ENCODE measurements at places on chromosomes 6 and 20.
A peak's percentile ranks its signal among the peaks of the same experiment; 100 is the strongest.

DNA sequence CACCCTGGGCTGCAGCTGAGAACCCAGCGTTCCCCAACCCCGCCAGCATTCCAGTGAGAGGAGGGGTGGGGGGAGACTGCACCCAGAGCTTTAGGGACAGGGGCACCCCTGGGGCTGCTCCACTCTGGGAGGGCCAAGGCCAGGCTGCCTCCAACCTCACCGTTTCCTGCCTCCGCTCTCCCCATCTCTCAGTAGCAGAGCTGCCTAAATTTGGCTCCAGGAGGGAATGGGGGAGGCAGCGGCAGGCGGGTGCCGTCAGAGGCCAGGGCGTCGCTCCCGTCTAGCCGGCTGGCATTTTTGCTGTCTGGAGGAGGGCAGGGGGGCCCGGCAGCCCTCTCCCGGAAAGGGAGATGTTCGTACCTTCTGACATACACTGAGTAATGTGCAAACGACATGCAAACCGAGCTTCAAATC, 46.6 kb downstream of the NOL4L start:
- DNase-seq = peak; percentile 56

DNA sequence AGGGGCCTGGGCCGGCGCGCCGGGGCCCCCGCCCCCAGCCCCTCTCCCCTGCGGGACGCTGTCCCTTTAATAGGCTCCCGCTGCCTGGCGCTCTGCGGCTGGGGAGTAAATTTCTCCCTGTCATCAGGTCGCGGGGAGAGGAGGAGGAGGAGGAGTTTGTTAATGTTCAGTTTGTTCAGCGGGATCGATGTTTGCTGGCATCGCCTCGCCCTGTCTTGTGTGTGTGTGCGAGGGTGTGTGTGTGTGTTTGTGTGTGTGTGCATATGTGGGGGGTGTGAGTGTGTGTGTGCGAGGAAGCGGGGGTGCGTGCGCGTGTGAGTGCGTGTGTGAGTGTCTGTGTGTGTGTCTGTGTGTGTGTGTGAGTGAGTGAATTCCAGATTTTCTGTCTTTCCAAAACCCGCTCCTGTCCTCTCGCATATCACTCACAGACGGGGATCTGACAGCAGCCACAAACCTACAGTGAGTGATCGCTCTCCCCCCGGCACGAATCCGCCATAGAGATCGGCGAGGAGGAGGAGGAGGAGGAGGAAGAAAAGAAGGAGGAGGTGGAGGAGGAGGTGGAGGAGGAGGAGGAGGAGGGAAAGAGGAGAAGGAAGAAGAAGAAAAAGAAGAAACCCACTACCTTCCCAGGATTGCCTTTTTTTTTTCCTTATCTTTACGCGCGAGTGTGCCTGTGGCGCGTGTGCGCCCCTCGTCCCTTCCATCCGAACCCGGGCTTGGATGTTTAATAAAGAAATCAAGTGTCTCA, at the start of gene TSHZ2:
Gene TSHZ2 (plus strand): TSS at position 169 of the 748 bp plus-strand sequence. CDS start 936 bp downstream, outside the sequence.
- peak; percentile 82 for DNase-seq

DNA sequence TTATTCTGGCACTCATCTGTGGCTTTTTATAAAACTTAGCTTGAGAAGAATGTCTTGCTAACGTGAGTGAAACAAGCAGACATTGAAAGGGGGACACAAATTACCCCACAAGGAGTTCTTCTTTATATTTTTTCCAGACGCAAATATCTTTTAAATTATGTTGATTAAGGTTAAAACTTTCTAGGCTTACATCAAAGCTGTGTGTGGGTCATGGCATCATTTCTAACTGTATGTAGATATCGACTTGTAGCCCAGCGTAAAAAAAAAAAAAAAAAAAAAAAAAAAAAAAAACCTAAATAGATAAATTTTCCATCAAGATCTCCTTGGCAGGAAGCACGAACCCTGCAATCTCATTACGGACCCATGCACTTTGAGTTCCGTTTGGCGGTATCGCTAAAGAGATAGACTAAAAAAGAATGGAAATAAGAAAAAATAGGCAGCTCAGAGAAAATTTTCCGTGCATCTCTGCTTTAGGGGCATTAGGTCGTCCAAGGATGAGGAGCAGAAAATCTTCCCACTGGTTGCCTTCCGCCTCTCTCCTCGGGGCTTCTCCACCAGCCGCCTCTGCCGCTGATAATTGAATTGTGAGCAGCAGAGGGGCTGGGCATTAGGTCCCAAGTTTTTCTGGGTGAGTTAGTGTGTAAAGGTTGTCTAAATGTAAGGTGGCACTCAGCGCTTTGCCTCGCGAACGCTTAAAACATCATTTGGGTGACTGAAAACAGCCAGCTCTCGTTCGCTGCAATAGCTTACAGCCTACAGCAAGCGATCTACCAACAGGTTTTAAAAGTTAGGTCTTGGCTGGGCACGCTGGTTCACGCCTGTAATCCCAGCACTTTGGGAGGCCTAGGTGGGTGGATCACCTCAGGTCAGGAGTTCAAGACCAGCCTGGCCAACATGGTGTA, 194.0 kb downstream of the TRIM27 start:
- no peak for DNase-seq

GRCh38 chr20:37575884-37576283, 48.2 kb upstream of the BLCAP start:
- DNase-seq = no peak

DNA sequence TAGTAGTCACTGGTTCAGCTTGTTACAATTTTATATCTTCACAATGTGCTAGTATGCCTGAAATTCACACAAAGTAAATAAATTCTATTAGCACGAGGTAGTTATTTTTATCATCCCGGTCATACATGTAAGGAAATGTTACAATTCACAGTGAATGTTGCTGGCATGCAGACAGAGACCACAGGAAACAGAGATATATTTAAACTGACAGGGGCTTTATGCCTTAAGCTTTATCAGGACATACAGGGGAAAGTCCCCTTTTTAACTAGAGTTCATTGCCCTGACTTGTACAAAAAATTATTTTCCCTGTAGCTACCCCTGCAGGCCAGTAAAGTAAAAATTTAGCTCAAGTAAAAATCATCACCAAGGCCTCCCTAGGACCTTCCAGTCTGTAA, 712.0 kb upstream of the NRSN1 start:
- DNase-seq = peak; percentile 68

GRCh38 chr6:165664559-165665383, 1.7 kb upstream of the PDE10A start:
- no peak for DNase-seq

- no peak for DNase-seq
Measured at GRCh38 chr20:60358101-60358500, 399.9 kb downstream of the CDH26 start.

DNA sequence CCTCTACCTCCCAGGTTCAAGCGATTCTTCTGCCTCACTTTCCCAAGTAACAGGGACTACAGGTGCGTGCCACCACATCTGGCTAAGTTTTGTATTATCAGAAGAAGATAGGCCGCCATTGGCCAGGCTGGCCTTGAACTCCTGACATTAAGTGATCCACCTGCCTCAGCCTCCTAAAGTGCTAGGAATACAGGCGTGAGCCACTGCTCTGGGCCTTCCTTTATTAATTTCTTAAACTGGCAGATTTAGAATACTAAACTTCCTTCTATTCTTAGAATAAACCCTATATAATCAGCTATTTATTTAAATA, 86.6 kb downstream of the HFE start:
- peak; percentile 25 for DNase-seq

- DNase-seq = peak; percentile 39
Measured at GRCh38 chr6:130018744-130019325, 454 bp downstream of the L3MBTL3 start.

GRCh38 chr6:47478233-47479139, 897 bp downstream of the CD2AP start:
- peak; percentile 79 for DNase-seq

DNA sequence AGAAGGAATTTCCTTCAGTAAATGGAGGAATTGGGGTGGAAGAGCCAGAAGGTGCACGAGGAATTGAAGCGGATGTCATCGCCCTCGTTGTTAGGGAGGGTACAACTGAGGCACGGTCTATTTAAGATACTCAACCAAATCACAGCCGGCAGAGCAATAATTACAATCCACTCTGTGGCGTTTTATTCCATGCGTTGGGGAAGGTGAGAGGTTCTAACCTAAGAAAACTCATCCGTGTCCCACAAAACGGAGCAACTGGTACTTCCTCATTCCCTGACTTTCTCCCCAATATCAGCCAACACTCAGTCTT, 802 bp upstream of the RRBP1 start:
- no peak for DNase-seq

DNA sequence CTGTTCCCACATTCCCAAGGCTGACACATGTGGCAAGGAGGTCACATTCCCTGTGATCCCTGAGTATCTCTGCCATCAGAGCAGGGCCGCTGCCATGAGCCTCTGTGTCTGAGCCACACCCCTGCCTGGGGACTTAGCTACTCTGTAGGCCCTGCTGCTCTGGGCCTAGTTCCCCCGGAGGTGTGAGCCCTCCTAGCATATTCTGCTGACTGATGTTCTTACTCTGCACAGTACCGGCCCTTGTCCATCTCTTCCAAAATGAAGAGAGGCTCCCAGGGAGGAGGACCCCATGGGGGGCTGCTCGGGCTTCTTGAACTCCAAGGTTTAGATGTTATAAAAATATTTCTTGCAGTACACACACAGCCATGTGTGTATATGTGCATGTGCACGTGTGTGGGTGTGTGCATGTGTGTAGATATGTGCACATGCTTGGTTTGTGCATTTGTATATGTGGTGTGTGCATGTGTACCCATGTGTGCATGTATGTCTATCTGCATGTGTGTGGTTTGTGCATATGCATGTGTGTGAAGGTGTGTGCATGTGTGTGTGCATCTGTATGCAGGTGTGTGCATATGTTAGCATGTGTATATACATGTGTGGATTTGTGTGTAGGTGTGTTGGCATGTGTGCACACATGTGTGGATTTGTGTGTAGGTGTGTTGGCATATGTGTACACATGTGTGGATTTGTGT, 101.2 kb downstream of the ERMARD start:
- no peak for DNase-seq

DNA sequence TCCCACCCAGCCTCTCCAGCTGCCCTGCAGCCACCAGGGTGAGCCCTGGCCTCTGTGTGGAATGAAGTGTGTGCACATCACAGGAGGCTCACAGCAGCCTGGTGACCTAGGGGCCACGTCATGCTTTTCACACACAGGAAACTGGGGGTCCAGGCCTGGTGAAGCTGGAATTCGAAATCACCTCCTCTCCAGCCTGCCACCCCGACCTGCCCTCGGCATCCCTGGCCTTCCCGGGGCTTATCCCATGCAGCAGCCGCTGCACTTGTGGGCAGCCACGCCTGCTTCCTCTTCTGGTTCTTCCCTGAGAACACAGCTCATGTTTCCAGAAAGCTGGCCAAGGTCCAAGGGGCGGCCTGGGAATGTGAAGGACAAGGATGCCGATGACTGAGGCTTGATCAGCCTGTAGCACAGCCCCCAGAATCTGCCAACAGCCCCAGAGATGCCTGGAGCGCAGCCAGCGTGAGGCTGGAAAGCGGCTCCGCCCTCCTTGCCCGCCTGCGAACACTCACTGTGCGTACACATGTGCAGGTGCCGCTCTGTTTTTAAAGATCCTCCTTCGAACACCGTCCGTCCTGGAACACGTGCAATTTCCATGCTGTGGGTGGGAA, 4.2 kb upstream of the NTSR1 start:
- DNase-seq = peak; percentile 88

- DNase-seq = no peak
Measured at GRCh38 chr20:37453288-37453687, 67.8 kb upstream of the NNAT start.

DNA sequence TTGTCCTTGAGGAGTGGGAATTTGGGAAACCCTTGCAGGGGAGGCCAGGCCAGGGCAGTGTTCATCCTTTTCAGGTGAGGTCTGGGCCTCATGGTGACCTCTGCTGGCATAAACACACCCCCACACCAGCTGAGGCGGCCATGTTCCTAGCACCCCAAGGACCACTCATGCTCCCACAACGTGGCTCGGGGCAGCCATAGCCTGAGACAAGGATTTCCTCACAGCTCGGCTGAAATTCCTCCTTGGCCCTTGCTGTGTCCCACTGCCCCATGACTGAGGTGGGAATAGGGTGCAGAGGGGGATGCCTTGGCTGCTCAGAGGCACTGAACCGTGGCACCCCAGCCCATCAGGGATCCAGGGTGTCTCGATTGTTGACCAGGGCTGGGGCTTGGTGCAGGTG, 27.3 kb upstream of the SPDEF start:
- no peak for DNase-seq

DNA sequence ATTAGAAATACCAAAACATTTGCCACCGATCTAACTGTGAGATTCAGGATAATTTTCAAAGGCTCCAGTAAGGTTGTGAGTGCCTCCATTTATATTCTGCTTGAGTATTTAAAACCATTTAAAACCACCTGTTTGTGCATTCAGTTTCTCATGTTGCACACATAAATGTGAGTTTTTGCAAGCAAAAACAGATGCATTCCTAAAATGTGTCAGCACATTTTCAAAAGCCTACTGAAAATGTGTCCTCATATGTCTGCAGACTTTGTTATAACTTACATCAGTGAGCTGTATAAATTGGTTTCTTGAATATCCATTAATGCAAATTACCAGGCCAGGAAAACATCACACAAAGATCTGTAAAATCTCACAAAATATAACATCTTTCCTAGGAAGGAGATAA, 676.6 kb upstream of the EPHA7 start:
- DNase-seq = no peak

GRCh38 chr20:64105846-64106434, 1.4 kb downstream of the NPBWR2 start:
- no peak for DNase-seq

DNA sequence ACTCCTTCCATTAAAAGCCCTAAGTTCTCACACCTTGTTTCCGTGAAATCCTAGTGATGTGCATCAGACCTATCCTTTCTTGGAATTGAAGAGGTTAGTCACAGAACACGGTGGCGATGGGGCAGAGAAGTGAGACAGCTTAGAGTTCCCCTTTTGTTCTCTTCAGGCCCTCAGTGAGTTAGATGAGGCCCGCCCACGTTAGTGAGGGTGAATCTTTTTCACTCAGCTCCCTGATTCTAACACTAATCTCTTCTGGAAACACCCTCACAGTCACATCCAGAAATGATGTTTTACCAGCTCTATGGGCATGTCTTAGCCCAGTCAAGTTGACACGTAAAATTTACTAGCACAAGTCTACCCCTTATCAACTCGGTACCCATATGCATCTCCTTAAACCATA, 172.7 kb upstream of the NOX3 start:
- no peak for DNase-seq
